ENCODE measurements at places on chromosomes 5 and 9.

GRCh38 chr5:126445502-126446174 lies 22.4 kb downstream of the GRAMD2B start:
- DNase-seq, result no peak

DNA sequence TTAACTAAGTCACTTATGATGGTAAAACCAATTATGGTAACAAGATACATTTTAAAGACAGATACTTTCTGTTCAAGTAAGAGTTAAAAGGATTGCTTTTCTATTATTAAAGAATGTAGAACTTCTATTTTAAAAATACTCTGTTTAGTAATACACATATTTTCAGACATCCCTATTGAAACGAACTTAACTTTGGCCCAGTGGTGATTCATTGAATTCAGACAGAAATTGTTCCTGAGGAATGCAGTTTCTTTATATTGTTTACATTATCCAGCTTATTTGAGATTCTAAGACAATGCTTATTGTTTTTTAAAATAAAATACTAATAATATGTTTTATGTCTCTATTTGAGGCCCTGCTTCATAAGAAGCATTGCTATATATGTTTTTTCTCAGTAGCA lies 816.4 kb downstream of the SEMA5A start:
- no peak for DNase-seq

- DNase-seq, result no peak
These were observed 119.6 kb upstream of the IL12B start for GRCh38 chr5:159449925-159450324.

DNA sequence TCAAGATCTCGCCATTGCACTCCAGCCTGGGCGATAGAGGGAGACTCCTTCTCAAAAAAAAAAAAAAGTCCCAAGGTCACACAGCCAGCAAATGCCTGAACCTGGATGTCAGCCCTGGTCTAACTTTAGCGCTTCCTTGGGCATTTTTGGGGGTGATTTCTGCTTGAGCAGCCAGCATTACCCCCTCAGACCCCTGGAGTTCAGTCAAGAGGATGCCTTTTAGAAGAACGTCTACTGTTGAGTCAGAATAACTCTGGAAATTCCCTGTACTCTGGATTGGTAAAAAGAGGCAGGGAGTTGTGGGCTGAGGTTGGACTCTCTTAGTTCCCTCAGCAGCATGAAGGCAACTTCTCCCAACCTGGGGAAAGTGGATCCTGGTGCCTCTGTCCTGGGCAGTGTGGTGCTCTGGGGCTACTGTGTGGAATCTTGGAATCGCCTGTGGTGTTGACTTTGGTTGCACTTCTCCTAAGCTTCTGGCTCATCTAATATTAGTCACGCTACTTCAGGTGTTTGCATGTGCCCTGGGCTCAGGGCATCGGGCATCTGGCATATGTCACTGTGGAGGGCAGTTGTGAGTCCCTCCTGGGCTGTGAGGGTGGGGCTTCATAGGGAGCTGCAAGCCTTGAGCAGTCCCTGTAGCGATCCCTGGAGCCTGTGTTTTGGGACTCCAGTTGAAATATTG lies 32.2 kb downstream of the STXBP1 start:
- no peak for DNase-seq

- DNase-seq, result no peak
These were observed 50.4 kb upstream of the ZSWIM6 start for GRCh38 chr5:61281686-61282085.

GRCh38 chr5:90548069-90548593 lies 10.5 kb upstream of the ADGRV1 start:
- no peak for DNase-seq

DNA sequence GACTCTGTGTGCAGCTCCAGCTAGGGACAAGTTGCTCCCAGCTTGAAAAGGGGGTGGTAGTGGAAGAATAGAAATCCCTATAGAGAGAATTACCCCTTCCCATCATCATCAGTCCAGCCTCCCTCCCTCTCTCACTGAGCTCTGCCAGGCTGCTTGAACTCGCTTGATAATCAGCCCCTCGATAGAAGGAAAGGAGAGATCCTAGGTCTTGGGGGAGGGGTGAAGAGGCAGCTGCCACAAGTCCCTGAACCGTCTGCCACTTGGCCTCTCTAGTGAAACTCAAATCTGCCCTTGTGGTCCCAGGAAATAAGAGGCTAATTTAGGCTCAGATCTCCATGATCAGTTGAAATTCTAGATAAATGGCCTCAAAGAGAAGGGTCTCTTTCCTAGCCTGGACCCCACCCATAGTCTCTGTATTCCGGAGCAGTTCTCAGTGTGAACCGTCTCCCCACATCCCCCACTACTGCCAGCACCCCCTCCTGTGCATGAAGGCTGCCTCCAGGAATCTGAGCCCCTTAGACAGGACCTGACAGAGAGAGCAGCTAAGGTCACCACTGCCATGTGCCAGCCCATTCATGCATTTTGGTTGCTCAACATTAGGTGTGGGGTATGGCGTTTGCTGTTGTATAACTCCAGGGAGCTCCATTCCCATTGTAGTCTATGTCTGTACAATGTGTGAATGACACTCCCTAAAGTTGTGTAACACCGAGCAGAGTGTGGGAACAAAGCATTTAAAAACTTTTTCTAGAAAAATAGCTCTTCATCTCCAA lies 5.5 kb downstream of the DNAJB5 start:
- DNase-seq, result no peak

GRCh38 chr9:13974891-13975290 lies 339.1 kb downstream of the NFIB start:
- DNase-seq, result no peak

DNA sequence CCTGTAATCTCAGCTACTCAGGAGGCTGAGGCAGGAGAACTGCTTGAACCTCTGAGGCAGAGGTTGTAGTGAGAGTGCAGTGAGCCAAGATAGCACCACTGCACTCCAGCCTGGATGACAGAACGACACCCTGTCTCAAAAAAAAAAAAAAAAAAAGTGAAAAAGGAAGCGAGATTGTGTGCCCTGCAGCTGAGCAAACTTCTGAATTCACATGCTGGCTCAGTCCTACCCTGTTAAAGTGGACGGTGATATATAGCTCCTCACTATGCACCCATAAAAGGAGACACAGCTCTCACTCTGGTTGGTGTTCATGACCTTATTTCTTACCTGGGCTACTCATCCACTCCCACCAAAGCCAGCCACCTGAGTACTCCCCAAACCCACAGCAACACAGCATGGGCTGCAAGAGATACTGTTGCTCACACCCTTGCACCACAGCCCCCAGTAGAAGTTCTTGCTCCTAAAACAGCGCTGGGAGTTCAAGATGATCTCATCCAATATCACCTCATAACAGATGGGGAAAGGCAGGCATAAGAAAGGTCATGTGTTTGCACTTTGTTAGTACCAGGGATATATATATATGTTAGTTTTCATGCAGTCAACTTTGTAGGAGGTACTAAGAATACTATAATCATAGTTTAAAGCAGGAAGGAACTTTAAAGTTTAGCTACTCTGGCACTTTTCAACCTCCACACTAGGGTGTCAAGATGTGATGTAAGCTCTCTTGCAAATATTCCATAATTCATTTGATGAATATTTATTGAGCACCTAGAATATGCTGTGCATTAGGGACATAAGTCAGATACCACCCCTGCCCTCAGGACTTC lies 4.0 kb downstream of the TTLL11 start:
- DNase-seq, result no peak

GRCh38 chr9:135736272-135736978 lies 34.4 kb downstream of the KCNT1 start:
- DNase-seq, result no peak

GRCh38 chr5:61587125-61587524 lies 255.1 kb downstream of the ZSWIM6 start:
- no peak for DNase-seq

DNA sequence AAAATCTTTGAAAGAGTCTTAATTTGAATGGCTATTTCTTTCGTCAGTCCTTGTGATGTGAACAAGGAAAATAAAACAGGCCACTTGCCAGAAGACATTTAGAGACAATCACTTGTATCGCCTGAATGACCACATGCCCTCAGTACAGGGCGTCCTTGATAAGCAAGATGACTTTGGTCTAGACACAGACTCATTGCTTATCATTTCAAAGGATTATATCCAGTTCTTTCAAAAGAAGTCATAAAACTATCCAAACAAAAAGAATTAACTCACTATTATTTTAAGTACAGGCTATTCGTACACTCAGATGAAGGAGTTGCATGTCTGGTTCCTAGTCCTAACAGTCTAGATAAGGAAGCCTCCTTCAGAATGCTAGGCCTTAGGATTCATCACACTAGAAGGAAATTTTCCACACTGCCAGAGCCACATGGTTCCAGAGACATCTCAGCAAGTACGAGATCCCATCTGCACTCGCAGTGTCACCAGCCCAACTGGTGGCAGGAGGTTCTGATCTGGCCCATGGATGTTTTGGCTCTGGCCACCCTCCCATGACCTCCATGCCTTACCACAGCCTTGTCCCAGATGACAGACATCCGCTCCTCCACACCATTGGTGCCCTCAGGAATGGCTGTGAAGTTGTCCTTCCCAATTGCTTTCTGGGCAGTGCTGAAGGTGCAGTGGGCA lies 109.6 kb downstream of the DPYSL3 start:
- no peak for DNase-seq

DNA sequence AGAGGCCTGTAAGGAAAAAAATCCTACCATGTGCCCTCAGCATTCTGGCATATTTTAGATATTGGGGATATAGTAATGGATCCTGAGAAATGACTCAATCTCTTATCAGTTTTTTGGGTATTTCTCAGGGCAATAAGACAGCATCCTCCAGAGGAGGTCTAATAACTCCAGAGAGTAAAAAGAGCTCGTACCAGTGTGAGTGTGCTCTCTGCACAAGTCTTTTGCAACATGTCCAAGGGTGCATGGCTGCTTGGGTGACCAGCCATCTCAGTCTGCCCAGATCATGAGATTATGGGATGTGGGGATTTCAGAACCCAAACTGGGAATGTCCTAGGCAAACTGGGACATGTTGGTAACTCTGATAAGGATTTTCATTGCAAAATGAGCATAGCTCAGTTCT lies 15.3 kb downstream of the ASPN start:
- no peak for DNase-seq

DNA sequence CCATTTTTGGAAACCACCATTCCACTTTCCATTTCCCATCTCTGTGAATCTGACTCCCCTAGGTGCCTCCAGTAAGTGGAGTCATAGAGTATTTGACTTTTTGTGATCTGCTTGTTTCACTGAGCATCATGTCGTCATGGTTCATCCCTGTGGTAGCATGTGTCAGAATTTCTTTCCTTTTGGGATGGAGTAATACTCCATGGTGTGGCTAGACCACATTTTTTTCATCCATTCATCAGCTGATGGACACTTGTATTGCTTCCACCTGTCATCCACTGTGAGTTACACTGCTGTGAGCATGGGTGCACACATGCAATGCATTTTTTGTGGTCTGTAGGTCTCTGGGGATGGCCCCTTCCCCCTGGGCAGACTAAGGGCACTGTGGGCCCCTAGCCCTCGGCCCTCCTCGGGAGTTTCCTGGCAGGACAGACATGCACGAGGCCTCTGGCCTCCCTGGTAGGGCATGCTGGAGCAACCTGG lies 115.9 kb downstream of the GADD45G start:
- no peak for DNase-seq

DNA sequence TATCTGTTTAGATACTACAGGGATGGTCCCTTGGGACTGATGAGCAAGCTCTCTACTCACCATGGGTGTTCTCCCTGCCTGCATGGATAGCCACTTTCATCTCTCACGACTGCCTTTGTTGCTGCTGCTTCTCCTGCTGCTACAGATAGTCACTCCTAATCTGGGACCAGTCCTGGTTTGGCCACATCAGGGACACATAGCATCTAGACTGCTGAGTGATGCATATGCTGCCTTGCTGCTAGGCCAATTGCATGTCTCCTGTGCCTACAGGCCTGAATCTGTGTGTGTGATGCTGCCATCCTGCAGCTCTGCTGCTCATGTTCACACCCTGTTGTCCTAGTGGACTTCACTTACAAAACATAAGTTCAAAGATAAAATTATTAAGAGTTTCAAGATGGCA lies 297.1 kb downstream of the HCN1 start:
- DNase-seq, result no peak

GRCh38 chr5:177491429-177491945 lies 5.9 kb downstream of the PDLIM7 start:
- no peak for DNase-seq

DNA sequence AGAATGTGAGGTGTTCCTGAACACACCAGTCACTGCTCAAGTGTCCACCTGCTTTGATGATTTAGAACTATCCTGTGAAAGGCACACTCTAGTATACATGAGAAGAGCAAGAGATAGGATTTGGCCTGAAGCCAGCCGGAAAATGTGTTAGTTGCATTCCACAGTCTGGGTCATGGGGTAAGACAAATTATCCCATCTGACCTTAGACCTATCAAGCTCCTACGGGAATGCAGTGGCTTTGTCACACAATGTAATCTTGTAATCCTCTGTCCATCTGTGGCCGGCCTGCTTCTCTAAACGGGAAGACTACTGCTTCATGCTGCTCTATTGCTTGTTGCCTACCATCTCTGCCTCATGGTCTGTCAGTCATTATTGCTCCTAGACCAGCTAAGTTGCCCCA lies 92.4 kb upstream of the PRRC1 start:
- DNase-seq, result no peak

DNA sequence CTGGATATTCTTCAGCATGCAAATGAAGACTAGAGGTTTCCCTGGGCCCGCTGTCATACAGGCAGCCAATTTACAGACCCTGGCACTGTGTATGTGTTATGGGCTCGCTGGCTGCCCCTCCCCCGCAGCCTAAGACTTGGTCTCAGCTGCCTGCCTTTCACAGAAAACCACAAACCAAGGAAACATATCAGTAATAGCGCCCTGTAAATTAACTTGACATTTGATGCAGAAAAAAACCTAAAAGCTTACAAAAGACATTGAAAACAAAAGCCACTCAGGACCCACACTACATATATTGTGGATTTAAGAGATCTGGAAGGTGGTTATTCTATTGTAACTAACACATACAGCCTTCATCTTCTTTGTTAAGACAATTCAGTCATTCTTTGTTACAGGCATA lies 287.0 kb upstream of the TMEM161B start:
- no peak for DNase-seq

DNA sequence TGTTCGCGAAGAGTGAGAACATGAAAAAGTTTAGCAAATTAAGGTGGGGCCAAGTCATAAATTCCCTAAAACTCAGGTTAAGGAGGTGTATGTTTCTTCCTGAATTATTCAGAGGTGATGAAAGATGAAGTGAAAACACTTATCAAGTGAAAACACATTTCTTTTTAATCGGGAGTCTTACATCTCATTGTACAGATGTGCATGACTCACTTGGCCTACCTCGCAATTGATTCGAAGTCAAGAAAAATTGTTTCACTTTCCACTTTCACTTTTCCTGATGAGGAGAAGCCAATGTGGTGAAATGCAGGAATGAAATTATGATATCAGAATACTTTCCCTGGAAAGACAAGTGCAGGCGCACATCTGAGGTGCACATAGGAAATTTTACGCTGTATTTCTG lies 78.7 kb downstream of the SLC25A46 start:
- DNase-seq, result no peak

- no peak for DNase-seq
These were observed 16.1 kb downstream of the EQTN start for GRCh38 chr9:27280860-27281259.
